Stimulated activated CD4-positive, alpha-beta T cell treated with anti-CD3 and anti-CD28 coated beads, Interleukin-1b, Interleukin-23, amount 100 ng/mL, for 4 hours (primary cell): ENCODE measurements at places on chromosomes 16 and 17.

DNA sequence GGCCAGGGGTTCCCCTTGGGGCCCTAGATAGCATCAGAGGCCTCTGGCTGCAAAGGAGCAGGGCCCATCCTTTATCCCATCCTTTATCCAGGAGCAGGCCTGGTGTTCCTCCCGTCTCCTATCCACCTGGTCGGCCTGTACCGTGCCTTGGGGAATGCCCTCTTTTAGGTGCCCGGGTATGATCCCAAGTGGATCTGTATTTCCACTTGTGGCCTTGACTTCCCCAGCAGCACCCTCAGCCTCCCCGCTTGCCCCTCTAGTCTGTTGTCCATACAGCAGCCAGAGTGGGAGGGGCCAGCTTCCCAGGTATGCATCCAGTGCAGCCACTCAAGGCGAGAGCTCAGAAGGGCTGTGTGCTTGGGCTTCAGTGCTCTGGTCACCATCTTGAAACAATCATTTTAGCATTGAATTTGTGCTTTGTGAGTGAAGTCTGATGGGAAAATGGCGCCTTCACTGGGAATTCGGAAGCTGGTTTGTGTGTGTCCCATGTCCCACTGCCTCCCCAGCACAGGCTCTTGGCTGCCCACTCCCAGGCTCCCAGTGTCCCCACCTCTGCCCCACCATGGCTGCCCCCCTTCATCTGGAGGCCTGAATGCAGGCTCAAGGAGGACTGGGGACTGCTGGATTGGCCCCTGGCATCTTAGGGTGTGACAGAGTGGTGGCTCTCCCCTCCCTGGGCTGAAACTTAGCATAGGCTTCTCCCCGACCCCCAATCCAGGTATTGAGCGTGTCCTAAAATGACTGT lies 3.3 kb upstream of the RNF112 start:
- no peak for DNase-seq

DNA sequence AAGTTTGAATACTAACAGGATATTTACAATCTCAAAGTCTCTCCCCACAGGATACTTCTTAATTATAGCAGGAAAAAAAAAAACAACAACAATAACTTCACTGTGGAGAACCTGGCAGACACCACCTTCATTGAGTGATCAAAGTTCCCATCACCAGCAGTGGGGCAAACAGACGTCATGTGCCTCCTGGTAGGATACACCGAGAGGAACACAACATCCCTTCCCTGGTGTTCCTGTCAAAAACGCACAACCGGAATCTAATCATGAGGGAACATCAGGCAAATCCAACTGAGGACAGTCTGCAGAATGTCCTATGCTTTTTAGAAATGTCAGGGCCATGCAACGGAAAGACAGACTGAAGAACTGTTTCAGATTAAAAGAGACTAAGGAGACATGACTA lies 80.0 kb downstream of the ZFHX3 start:
- DNase-seq: no peak

DNA sequence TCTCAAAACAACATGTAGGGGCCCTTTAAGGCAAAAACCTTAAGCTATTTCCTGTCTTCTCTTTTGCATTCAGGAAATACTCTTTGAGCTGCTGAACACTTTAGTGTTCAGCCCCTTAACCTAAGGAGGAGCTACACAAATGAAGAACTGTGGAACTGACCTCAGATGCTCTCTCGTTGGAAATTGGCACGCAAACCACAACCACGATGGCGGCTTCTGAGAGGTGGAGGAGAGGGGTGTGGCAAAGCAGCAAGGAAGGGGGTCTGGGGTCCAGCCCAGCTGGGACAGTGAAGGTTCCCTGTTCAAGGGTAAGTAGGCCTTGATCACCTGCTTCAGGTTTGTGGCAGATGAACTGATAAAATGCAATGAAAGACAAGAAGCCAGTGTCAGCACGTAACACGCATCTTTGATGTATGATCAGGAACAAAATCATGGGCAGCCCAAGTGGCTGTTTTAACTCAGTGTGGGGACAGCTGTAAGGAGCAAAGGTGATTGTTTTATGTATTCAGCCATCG lies 291.6 kb upstream of the TNRC6C start:
- DNase-seq: peak; percentile 11

- DNase-seq: no peak
These were observed 24.5 kb downstream of the PIK3R5 start for GRCh38 chr17:8940866-8941471.

DNA sequence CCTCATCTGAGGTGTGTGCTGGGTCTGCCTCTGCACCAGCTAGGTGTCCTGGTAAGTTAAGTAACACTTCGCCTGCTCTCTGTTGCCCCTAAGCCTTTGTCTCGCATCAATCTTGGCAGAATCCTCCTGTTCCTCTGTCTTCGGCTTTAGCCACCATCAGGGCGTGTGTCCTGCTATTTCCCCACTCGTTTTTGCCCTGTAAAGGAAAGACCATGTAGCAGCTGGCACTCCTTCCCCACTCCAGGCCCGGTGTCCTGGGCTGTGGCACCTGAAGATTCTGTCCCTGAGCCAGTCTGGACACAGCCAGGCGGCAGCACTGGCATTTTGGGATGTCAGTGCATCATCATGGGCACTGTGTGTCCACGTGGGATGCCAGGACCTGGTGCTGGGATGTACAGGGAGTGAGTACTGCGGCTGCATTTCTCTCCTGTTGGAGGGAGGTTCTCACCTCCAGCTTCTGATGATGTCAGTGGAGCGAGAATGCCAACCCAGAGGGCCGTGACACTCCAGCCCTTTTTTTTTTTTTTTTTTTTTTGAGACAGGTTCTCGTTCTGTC lies 26.2 kb upstream of the FOXK2 start:
- DNase-seq: no peak

GRCh38 chr17:72556944-72557826 lies 436.4 kb downstream of the SOX9 start:
- peak; percentile 28 for DNase-seq

GRCh38 chr16:22359679-22360078 lies 14.7 kb downstream of the CDR2 start:
- no peak for DNase-seq

- no peak for DNase-seq
These were observed 221.1 kb downstream of the MRTFB start for GRCh38 chr16:14292051-14292825.

GRCh38 chr17:22517716-22518115 lies 825.4 kb downstream of the KCNJ18 start:
- no peak for DNase-seq

DNA sequence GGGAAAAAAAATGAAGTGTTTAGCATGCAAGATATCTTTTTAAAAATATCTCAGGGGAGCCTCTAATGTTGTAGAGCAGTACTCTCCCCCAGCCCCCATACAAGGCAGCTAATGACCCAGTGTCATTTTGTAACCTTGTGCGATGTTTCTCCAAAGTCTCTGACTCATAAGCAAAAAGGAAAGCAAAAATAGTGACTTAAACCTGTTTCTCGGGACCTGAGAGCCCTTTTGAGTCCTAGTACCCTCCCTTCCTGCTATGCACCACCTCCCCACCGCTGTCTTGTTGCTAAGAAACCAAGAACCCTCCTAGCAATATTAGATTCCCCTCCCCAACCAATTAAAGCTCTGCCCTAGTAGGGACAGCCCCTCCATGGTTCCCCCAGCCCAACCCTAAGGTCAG lies 2.8 kb downstream of the MYCBPAP start:
- DNase-seq: peak; percentile 22

- DNase-seq: no peak
These were observed 29.0 kb downstream of the IL21R start for GRCh38 chr16:27430923-27431484.

DNA sequence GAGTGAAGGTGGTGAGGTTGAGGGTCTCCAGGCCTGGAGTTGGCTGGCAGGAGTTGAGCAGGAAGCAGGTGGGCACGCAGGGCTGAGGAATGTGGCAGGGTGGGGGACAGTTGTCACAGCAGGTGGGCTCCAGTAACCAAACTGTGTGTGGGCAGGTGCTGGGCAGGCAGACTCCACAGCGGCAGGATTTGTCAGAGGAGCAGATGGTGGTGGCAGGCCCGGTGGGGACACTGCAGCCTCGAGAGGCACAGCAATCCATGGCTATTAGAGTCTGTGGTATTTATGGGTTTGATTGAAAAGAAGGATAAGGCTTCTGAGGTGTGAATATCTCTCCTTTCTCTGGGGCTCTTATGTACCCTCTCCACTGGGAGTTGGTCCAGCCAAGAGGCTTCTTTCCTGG lies at the start of gene KRTAP3-3:
KRTAP3-3 (minus strand) TSS at position 326 of the 400 bp plus-strand sequence; CDS start at position 259, 67 bp downstream.
- no peak for DNase-seq

DNA sequence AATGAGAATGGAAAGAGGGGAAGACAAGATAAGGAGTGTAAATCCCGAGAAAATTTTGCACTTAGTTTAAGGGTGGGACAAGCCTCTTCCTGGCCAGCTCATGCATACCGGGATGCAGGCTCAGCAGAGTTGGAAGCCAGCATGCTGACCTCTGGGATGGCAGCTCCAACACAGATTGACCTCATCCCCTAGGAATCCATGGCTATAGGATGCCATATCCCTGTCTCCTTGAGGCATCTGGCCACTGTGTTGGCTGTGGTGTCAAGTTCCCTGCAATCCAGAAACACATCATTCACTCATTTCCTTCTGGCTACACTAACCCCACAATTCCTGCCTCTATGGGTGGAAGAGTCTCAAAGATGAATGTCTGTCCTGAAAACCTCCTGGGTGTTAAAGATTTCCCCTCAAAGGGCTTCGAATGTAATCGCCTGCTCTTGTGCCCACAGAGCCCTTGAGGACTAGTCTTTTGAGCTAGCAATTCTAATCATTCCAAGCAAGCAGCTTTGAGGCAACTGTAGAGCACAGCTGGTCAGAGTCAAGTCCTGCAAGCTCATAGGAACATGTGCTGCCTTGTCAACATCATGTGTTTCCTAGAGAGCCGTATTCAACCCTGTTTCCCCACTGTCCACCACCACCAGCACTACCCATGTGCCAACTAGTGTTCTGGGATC lies 141.4 kb downstream of the PMP22 start:
- DNase-seq: no peak

DNA sequence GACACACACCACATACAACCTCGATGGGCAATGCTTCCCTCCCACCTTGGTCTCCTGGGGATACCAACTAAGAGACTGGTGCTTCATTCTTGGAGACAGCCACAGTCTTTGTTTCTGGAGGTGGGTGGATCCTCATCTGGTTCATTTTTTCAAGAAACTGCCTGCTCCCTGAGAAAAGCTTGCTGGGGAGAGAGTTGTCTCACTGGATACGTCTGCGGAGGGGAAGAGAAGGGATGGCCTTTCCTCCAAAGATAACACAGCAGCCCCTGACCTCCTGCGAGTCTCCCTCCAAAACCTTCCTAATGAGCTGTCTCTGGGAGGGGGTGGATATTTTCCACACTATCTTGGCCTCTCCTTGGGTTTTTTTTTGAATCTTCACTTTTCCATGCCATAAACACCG lies 221.2 kb downstream of the SOX9 start:
- no peak for DNase-seq

DNA sequence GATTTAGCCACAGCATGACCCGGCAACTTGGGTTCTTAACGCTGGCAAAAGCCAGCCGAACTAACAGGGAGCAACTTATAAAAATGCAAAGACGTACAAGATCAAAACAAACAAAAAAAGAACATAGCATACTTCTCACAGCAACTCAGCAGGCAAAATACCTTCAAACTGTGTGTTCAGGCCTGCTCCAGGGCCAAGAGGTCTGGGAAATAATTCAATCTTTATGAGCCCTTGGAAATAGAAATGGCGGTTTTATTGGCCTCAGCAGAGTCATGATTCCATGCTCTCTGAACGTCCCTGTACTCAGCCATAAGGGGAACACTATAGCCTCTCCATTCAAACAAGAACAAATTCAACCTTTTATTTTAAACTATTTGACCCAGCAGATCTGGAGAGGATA lies 101.3 kb upstream of the C17orf78 start:
- no peak for DNase-seq

- DNase-seq: peak; percentile 41
These were observed 164.0 kb downstream of the LAT start for GRCh38 chr16:29148867-29149272.

DNA sequence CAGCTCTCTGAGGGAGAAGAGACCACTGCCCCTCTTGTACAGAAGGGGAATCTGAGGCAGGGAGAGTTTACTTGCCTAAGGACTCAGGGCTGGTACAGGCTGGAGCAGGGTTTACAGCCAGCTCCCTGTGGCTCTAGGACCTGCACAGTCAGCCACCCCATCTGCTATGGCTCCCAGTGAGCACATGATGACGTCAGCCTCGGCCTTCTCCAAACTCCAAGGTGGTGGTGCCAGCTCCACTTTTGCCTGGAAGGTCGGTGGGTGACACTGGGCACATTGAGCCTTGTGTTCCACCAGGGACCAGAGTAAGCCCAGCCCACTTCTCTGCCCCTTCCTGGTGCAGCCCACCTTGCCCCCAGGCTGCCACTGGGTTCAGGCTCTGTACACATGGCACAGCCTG lies 202.2 kb downstream of the ENGASE start:
- DNase-seq: no peak

DNA sequence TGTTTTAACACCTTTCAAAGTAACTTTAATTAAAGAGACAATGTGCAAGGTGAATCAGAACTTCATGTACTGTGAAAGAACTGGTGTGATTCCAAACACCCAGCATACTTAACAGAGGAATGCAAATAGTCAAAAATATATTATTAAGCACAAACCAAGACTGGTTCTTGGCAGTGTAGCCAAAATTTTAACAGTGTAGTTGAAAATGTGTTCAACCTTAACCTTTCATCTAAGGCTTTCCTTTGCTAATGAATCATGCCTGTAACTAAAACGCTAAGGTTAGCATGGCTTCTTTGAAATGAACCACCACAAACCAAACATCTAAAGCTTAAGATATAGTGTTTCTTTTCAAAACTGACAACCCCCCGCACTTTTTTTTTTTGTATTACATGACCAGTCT lies 146.3 kb upstream of the AXIN2 start:
- no peak for DNase-seq

DNA sequence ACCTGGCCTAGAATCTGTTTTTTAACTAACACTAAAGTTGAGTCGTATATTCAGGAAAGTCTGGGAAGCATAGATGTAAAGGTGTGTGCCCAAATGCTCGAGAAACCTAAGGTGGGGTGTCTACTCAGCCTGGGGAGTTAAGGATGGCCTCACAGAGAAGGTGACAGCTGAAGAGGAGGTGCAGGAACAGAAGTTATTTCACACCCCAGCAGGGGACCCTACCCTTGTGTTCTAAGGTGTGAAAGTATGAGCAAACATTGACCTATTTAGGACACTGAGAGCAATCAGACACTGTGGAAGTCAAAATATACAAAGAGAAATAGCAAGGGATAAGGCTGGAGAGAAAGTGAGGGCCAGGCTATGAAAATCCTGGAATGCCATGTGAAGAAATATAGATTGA lies 49.0 kb upstream of the DHX40 start:
- DNase-seq: no peak

GRCh38 chr17:2435181-2435741 lies 34.4 kb upstream of the MNT start:
- DNase-seq: no peak

GRCh38 chr17:2898255-2898926 lies 102.2 kb downstream of the RAP1GAP2 start:
- DNase-seq: no peak

DNA sequence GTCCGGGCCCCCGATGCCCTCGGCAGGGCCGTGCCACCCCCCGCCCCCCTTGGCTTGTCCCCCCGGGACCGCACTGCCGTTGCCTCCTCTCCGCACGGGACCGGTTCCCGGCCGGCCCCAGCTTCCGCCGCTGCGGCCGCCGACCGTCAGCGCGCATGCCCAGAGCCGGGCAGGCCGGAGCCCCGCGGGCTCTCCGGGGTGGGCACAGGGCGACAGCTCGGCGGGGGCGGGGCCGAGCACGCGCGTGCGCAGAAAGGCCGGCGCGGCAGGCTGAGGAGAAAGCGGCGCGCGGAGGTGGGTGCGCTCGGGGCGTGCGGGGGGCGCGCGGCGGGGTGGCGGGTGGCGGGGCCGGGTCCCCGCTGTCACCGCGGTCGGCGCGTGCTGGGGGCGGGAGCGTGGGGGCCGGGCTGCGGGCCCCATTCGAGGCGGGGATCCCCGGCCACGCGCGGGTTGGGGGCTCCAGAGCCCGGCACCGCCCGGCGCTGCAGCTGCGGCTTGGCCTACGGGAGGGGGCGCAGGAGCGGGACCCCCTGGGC lies at the start of gene TBC1D24:
TBC1D24 (plus strand) TSS at position 251 of the 536 bp plus-strand sequence. CDS start 21,022 bp downstream, outside the sequence.
- DNase-seq: peak; percentile 84
